Dorsolateral prefrontal cortex (tissue), 122 donors: ENCODE measurements at places on chromosomes 2 and 18.

DNA sequence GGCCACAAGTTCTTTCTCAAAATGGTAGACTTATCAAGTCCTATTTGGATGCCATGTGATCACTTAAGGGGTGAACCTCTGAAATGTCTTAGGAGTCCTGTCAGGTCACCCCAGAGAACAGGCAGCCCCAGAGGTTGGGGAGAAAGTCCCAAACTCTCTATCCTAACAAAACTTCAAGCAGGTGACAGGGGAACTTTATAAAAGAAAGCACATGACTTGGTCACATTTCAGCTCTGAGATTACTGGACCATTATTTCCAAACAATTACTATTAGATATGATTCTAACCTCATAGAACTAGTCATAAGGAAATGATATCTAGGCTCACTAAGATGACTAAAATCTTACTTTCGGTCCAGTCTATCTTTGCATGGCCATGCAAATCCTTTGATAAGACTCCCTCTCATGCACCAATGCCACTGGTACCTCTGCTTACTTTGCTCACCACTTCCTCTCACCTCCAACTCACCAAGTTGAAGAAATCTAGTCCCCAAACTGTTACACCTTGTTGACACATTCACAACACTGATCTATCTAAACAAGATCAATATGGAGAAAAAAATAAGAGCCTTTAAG is 107.0 kb downstream of the GALNT14 start:
- DNase-seq = no peak

DNA sequence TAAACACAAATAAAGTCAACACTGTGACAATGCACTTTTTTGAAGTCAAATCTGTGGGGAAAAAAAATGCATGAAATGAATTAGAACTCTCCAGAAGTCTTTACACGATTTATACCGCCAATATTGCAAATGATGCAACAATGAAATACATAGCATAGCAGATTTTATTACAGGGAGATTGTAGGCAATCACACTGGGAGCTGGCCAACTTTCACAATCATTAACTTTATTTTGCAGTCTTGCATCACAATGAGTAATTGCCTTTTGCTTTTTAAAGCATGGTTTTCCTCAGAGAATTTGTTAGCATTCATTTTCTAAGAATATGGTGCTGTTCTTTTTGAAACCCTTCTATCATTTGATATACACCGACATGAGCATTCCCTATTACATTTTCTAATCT is 366.4 kb upstream of the FSIP2 start:
- no peak for DNase-seq

- peak; percentile 30 for DNase-seq
Observed at GRCh38 chr18:79624356-79625170, 55.0 kb upstream of the CTDP1 start.

DNA sequence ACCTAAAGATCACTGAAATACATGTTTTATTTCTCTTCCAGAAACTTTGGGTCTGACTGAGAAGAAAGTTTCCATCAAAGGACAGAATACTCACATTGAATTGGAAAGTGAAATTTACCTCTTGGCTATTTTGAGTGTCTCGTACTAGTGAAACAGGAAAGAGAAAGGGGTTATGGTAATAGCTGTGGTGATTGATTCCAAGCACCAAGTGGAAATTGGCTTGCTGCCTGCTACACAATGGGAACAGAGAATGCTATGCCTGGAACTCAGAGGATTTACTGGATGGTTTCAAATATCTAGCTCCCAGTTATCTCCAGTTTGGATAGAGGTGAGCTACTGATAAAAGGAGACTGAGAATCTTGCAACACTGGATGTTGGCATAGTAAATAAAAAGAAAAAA is 492.8 kb upstream of the FSIP2 start:
- no peak for DNase-seq

DNA sequence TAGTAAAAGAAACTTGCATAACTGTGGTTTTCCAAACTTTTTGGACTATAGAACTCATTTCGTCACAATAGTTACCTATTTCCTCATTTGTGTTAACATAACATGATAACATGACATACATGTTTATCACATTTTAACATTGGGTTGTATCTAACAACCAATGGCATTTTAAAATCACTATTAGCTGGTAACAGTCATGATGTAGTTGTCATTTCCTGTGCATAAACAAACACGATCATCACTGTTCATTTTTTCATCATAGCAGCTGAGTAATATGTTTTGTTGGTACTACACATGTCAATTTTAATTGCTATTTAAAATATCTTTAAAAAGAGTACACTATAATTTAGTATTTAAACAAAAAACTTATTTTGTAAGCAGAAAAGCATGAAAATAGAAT is 402.4 kb downstream of the SATB2 start:
- DNase-seq = no peak
